Naive thymus-derived CD8-positive, alpha-beta T cell (primary cell): ENCODE measurements at places on chromosomes 12 and 14.
A peak's percentile ranks its signal among the peaks of the same experiment; 100 is the strongest.

DNA sequence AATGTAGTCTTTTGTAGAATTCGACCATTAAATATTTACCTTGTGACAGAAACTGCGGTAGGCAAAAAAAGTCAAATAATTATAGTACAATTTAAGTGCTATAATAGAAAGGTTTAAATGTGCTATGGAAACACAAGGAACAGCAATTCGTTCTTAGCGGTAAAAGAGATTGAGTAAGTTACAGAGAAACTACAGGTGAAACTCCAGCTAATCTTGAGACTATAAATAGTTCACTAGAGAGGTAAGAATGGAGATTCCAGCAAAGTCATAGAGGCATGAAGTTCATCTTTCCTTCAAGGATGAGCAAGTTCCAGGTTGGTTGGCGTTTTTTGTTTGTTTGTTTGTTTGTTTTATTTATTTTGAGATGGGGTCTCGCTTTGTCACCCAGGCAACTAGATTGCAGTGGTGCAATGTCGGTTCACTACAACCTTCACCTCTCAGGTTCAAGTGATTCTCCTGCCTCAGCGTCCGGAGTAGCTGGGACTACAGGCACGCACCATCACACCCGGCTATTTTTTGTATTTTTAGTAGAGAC is 878 bp upstream of the R3HDM2 start:
- no peak for DNase-seq

- no peak for DNase-seq
Observed at GRCh38 chr14:88765130-88765529, 27.6 kb downstream of the EML5 start.

GRCh38 chr12:101594700-101595099 is at the start of gene MYBPC1:
TSS of gene MYBPC1 (plus strand) at chr12:101594971. CDS start at chr12:101595071, 100 bp downstream.
- no peak for DNase-seq

DNA sequence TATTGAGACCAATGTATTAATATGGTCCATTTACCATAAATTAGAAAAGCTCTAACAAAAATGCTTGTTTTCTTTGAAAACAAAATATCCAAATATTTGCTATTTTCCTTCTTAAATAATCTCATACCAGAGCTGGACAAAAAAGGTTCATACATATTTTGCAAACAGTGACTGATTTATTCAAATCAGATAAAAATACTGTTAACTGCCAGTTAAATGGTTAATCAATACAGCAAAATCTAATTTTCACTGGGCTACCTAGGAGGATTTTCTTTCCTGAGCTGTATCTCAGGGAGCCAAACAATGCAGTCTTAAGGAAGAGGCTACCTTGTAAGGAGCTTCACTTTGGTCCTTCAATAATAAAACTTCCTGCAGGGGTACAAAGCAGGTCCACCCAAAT is 2.0 kb downstream of the FERMT2 start:
- no peak for DNase-seq

GRCh38 chr12:11693601-11694000 is 44.1 kb downstream of the ETV6 start:
- DNase-seq: no peak

GRCh38 chr14:92726933-92727262 is 21.5 kb downstream of the LGMN start:
- no peak for DNase-seq

- DNase-seq: no peak
Observed at GRCh38 chr12:19053218-19053617, 76.3 kb upstream of the PLEKHA5 start.

DNA sequence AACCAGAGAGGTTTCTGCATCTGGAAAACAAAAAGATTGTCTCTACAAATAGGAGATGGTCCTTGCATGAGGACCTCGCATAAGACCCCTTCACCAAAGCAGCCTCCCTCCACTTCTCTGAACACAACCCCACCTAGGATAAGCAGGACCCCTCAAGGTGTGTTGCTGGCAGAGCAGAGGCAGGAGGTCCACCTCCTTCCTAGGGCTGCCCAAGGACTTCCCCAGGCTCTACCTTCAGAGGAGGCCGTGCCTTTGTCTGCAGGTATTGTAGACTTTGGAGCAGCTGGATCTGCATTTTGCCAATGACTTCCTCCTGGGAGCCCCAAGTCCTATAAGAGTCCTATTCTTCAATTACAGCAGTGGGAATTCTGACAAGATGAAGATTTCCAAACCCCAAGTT is 67.3 kb upstream of the TSPAN11 start:
- no peak for DNase-seq

- DNase-seq: no peak
Observed at GRCh38 chr12:73361156-73361863, 1089.1 kb downstream of the TRHDE start.

DNA sequence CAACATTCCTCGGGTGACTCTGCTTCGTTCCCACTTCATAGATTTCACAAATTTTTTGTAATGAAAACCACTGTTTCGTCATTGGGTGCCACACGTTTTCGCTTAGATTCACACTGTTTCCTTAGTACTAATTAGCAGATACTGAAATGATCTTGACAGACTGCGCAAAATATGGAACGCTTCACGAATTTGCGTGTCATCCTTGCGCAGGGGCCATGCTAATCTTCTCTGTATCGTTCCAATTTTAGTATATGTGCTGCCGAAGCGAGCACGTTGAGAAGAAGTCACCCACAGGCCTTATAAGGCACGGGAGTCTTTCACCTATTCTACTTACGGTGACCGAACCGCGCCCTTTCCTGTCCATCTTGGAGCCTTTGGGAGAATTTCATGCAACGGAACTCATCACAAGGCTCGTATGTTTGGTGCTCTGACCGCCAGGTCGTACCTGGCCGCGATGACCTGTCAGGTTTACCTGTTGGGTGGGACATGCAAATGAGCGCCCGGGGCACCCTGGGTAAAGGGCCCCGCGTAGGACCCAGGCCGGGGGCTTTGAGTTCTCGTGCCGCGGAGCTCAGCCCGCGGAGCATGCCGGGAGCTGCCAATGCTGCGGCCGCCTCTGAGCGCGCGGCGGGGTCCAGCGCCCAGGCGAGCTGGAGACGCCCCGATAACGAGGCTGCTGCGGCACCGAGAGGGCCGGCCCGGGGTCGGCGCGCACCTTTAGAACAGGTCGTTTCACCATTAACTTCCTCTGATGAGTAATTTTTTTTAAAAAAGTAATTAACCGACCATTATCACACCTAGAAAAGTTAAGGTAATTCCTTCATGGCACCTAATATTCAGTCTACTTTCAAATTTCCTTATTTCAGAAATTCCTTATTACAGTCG is at the start of gene RNU6-8:
Gene RNU6-8 (minus strand): TSS at position 272 of the 885 bp plus-strand sequence.
- peak; percentile 84 for DNase-seq

DNA sequence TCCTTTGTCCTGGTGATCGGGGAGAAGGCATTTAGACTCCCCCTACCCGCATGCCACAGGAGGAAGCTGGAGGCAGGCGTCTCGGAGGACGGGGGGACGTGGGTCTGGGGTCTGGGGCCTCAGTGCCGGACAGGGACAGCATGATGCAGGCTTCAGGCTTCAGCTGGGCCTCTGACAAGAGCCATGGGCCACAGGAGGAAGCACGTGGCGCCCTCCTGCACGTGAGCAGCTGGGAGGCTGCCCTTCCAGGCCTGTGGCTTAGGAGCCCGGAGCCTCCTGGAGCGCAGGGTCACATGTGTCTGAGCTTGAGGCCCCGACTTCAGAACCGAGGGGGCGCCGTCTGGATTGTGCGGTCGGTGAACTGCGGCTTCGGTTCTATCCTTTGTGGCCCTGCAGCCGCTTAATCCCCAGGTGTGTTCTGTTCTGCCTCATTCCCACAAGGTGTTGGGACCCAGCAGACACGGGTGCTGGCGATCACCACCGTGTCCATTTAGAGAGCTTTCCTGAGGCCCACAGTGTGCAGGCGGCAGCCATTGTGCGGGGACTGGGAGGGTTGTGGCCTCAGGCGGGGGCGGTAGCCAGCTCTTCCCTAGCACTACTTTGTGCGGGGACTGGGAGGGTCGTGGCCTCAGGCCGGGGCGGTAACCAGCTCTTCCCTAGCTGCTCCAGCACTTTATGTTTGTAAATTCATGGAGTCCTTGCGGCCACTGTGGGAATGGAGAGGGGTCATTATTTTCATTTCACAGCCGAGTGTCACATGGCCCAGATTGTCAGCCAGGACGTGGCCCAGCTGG is 150.2 kb downstream of the ADGRD1 start:
- no peak for DNase-seq

DNA sequence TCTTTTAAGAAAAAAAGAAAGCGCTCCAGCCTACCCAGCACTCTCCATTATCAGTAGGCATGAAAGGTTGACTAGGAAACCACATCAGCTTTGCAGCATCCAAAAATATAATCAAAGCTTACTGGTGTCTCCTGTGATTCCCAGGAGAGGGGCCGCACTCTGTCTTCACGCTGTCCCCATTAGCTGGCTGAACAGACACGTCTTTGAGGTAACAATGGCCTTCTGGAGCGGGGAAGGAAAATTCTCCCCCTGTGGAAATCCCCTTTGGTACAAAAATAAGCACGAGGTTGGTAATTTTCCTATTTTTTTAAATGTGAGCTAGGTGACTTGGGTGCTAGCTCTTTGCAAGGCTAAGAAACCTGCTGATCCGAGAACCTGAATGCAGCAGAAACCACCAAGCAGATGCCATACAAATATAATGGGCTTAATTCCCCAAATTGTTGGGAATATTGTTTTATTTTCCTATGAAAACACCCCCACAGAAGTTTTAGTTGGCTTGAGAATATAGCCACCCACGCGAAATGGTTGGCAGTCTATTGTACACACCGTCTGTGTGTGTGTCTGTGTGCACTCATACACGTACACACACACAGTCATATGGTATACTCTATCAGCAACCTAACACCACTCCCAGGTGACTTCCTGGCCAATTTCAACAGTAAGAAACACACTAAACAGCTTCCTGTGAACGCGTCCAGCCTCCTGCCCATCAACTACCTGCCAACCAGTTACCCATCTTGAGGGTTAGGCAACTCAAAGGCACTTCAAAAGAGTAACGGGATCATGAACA is 71.2 kb downstream of the KSR2 start:
- DNase-seq: no peak

- DNase-seq: no peak
Observed at GRCh38 chr12:203462-204260, 10.3 kb downstream of the SLC6A12 start.

DNA sequence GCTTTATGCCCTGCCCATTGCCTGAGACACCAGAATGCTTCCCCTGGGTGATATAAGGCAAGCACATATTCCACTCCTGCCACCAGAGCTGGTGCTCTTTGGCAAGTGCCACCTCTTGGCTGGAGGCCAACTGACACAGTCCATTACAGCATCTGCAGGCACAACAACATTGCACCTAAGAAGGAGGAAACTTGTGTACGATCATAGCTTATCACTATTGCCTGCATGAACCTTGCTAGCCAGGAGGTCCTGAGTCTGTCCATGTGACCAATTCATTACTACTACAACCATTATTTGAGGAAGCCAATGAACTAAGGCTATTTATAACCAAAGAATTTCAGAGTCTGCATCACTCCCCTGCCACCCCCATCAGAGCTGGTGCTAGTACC is 119.8 kb upstream of the SCAF11 start:
- no peak for DNase-seq

GRCh38 chr14:38505973-38506249 is 250.0 kb upstream of the CLEC14A start:
- DNase-seq: no peak

DNA sequence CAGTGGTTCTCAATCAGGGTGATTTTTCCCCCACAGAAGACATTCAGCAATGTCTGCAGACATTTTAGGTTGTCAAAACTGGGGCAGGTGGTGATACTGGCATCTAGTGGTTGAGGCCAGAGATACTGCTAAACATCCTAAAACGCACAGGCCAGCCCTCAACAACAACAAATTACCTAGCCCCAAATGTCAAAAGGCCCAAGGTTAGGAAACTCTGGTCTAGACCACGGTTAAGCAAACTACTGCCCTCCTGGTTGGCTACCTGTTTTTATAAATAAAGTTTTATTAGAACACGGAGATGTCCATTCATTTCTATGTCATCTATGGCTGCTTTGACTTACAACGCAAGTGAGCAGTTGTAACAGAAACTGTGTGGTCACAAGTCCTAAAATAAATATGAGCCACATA is 186.7 kb downstream of the EFCAB11 start:
- DNase-seq: peak; percentile 78

GRCh38 chr12:91706466-91706865 is 439.2 kb downstream of the BTG1 start:
- DNase-seq: no peak
